BJ (cell line): ENCODE measurements at places on chromosomes 2 and 18. TPM values are rescaled to one million over a fixed set of nuclear protein-coding genes. Genes with fewer than 3 reads are reported as not detected.

The SERPINB3 gene
- polyA plus RNA-seq: not detected in 2 replicates

The CAPN14 gene
- 0.10 TPM in 2 replicates for polyA plus RNA-seq

The KCNS3 gene
- polyA plus RNA-seq: 4.3 and 4.9 TPM in 2 replicates

The HOXD13 gene
- polyA plus RNA-seq: 0.43 and 0.71 TPM in 2 replicates

The LYPD6B gene
- 19.1 and 26.4 TPM in 2 replicates for polyA plus RNA-seq

The FN1 gene
- polyA plus RNA-seq: 4,778 and 5,814 TPM in 2 replicates

The SPEG gene
- 47.0 and 69.9 TPM in 2 replicates for polyA plus RNA-seq

The SLC14A1 gene
- polyA plus RNA-seq: 0.63 and 0.77 TPM in 2 replicates

DNA sequence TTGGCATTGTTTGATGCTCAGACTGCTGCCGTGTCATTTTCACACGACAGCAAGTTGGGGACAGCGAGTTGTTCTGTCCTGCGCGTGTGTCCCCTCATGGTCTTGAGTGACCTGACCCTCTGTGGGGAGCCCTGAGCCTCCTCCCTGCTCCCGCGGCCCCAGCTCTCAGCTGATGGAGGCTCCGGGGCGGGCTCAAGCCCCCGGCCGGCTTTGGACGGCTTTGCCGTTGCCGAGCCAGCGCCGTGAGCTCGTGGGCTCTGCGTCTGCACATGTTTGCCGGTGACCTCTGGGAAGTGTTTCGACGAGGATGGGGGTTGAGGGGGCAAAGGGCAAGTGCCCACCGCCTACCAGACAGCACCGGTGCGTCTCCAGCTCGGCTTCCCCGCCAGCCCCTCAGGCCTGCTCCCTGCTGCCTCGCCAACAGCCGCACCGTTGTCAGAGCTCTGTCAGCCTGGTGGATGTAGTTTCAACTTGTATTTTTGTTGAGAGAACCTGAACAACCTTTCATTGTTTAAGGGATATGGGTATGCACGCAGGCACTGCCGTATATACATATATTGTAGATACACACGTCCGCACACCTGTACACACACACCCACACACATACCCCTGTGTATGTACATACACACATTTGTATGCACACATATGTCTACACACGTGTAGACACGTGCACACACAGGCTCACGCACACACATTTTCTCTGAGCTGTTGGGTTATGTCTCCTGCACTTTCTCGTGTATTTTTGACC is 13.7 kb downstream of the PDCD1 start:
- DNase-seq: no peak

DNA sequence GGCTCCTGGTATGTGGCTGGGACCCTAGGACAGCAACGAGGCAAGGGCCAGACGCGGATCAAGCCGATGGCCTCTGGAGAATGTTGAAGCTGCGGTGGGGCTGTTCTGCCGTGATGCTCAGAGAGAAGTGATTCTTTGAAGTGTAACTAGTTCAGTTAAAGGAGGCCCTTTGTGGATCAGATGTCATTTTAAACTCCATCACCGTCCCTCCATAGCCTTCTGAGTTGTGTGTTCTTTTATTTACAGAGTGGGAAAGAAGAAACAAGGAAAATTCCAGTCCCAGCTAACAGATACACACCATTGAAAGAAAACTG is 403 bp downstream of the PNO1 start:
- DNase-seq: no peak

- DNase-seq: no peak
Measured at GRCh38 chr2:56749152-56749752, 565.5 kb downstream of the CCDC85A start.

- DNase-seq: no peak
Measured at GRCh38 chr2:182359990-182360662, 66.7 kb downstream of the PDE1A start.

DNA sequence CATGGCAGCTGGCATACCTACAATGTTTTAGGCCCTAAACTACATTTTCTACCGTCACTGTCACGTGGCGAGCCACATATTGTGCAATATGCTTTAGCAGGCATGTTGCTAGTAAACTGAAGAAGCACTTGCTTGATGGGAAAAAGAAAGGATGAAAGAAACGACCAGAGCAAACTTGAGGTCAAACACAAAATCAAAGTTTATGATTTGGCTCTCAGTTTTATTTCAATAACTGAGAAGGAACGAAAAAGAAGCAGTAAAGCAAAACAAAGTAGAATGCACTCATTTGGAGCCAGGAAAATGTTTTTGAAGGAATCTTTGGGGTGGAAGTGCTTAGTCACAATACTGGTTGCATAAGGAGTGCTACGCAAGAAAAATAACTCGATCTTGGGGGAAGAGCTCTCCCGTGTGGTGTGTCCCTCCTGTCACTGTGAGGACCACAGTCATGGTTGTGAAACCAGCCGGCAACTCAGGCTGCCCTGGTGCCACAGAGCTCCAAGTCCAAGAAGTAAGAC is 349.8 kb downstream of the RBM43 start:
- peak; percentile 90 for DNase-seq

- no peak for DNase-seq
Measured at GRCh38 chr2:47916412-47916811, 10.1 kb upstream of the FBXO11 start.

GRCh38 chr2:162766092-162766491 is 72.5 kb downstream of the KCNH7 start:
- DNase-seq: no peak

DNA sequence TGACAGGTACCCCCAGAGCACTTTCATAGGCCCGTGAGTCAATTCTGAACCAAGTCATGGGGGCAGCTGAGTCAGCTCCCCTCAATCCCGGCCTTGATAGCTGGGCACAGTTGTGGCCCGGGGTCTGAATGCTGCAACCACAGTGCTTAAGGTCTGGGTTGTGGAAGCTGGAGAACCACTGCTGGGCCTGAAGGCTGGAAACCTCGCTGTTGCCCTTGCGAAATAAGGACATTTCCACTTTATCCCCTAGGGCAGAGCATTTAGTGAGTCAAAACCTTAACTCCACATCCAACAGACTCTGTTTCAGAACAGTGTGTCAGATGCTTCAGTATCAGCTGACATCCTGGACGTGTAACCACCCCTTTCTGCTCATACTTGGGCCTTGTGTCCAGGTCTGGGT is 58.6 kb downstream of the SP110 start:
- no peak for DNase-seq

GRCh38 chr2:74107071-74107470 is 40.6 kb downstream of the BOLA3 start:
- DNase-seq: no peak

- DNase-seq: no peak
Measured at GRCh38 chr18:23283916-23284430, 148.7 kb downstream of the CABLES1 start.

- DNase-seq: no peak
Measured at GRCh38 chr2:133777574-133777960, 209.3 kb upstream of the NCKAP5 start.

- DNase-seq: no peak
Measured at GRCh38 chr2:172976116-172976515, 99.5 kb upstream of the MAP3K20 start.

DNA sequence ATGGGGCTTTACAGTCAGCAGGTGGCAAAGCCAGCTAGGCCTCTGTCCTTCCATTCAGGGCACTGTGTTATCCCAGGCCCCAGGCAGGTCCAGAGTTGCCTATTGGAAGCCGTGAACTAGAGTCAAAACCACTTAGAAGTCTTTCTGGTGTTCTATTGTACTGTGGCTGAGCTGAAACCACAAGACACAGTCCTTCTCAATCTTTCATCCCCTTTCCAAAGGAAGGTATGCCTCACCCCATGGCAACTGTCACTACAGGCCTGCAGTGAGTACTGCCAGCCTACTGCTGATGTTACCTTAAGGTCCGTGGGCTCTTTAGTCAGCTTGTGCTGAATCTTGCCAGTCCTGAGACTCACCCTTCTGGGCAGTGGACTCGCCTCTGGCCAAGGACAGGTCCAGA is 181.6 kb downstream of the GULP1 start:
- DNase-seq: no peak

DNA sequence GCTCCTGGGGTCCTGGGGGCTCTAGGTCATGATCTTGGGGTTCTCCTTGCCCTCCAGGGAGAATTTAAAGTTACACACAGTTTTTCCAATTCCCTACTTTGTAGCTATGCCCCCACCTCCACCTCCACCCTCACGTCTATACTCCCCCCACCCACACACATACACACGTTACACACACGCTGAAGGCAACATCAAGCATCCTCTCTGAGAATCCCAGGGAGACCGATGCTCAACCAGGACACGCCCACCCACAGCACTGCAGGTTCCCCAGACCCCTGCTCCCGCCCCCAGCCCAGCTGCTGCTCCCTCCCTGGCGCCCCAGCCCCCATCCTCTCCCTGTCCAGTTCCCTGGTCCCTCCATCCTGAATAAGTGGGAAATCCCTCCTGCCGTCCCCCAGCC is 6.4 kb upstream of the TNS1 start:
- no peak for DNase-seq

- DNase-seq: no peak
Measured at GRCh38 chr2:160299540-160299939, 99.5 kb upstream of the ITGB6 start.

GRCh38 chr2:154480521-154480920 is 218.0 kb upstream of the KCNJ3 start:
- DNase-seq: no peak

DNA sequence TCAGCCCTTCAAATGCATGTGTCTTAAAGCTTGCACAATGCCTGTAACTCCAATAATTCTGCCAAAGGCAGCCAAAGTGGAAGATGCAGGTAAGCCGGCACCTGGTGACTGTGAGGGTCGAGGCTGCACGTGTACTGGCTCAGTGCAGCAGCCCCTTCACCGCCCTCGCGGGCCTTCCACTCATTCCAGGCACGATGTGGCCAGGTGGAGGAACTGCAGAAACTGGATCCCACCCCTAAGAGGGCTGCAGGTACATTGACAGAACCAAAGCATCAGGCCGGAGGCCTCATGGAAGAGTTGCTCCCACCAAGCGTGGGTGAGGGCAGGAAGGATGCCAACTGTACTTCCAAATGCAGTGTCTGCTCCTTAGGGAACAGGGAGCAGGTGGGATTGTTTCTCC is 253.4 kb downstream of the HDAC4 start:
- DNase-seq: no peak

GRCh38 chr2:22999951-23000350 is 385.0 kb upstream of the KLHL29 start:
- no peak for DNase-seq

DNA sequence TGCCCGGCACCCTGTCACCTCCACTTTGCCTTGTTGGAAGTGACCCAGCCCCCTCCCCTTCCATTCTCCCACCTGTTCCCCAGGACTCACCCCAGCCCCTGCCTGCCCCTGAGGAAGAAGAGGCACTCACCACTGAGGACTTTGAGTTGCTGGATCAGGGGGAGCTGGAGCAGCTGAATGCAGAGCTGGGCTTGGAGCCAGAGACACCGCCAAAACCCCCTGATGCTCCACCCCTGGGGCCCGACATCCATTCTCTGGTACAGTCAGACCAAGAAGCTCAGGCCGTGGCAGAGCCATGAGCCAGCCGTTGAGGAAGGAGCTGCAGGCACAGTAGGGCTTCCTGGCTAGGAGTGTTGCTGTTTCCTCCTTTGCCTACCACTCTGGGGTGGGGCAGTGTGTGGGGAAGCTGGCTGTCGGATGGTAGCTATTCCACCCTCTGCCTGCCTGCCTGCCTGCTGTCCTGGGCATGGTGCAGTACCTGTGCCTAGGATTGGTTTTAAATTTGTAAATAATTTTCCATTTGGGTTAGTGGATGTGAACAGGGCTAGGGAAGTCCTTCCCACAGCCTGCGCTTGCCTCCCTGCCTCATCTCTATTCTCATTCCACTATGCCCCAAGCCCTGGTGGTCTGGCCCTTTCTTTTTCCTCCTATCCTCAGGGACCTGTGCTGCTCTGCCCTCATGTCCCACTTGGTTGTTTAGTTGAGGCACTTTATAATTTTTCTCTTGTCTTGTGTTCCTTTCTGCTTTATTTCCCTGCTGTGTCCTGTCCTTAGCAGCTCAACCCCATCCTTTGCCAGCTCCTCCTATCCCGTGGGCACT is 4.5 kb downstream of the RETREG2 start:
- DNase-seq: no peak

DNA sequence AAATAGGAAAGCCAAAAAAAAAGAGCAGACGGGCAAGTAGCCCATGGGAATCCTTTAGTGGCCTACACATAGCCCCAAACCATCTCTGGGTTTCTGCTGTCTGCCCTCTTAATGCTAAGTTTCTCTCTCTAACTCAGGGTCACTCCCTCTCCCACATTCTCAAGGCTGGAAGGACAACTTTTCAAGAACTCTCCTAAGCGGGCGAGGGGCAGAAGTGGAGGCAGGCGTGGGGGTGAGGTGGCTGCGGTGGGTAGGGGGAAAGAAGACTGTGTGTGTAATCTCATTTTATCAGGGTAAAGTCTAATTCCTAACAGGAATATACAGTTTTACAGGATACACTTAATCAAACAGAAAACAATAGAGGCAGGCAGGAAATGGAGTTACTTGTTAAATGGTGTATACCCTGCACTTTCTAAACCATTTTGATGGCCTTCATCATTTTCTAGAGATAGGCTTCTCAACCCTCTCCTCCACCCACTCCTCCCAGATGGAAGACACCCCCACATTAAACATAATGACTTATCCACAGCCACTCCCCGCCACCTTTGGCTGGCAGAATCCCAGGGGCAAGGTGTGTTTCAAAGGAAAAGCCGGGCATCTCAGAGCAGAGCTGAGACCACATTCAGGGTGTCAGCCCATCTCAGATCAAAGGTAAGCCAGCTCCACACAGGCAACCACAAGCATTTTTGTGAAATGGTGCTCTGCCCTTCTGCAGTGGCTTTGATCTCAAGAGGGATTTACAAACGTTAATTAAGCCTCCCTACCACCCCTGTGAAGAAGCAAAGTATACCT is 6.8 kb downstream of the SMAD7 start:
- DNase-seq: no peak

DNA sequence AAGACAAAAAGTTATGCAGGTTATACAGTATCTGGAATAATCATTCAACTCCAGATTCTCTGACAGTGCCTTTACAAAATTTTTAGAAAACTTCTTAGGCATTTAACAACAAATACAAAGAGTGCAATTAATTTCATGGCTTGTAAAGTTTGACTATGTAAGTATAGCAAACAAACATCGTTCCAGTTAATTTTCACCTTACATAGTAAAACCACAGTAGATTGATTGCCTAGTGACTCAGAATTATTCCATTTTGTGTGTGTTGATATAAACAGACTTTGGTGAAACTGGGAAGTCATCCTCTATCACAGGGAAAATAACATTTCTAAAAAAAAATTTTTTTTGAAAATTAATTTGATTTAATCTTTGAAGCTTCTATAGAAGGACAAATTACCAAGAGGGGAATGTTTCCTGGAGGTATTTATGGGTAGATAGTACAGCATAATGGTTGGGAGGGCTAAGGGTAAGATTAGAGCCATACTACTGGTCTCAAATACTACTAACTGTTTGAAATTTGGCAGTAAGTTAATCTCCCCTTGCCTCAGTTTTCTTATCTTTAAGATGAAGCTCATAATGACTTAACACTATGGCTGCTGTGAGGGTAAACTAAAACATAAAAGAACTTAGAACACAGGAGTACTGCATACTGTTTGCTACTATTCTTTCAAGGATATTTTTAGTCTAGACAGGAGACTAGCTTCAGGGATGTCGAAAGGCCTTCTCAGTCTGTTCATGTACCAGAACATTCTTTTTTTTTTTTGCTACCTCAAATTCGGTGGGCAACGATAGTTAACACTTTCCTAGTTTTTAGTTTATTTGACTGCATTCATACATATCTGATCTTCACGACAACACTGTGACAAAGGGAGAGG is 19.6 kb downstream of the NDUFAF7 start:
- DNase-seq: no peak
